Glomerular endothelial cell (primary cell): ENCODE measurements at places on chromosomes 13 and 19. TPM values are rescaled to one million over a fixed set of nuclear protein-coding genes. Genes with fewer than 3 reads are reported as not detected.

- no peak for DNase-seq
These were observed 735 bp downstream of the BRSK1 start for GRCh38 chr19:55284405-55285058.

DNA sequence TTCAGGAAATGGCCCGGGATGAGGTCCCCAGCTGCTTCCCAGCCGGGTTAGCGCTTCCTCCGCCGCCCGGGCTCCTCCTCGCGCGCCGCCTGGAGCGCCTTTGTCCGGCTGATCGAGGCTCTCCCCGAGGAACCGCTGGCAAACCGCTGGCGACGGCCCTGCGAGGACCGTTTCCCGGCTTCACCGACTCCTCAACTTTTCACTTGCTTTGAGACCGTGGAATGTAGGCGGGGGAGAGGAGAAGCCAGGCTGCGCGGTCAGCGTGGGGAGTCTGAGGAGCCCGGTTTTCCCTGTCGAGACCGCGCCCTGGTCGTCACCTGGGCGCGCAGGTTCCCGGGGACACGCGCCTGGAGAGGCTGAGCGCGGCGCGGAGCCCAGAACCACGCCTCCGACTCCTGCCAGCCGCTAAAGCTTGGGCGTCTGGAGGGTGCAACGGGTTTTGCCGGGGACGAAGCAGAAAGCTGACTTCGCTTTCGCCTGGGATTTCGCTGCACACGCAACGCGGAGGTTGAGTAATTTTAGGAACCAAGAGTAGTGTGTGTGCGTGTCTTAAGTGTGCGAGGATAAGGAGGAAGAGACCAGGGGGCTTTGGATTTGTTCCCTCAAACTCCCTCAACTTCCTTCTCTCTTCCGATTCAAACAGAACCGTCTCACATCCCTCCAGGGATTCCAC is 7.3 kb upstream of the DGKH start:
- no peak for DNase-seq

GRCh38 chr13:113044391-113045114 is 61.0 kb upstream of the F7 start:
- no peak for DNase-seq

- DNase-seq = no peak
These were observed 128.9 kb upstream of the VSTM2B start for GRCh38 chr19:29396925-29397324.

The ZNF766 gene
- 9.1 and 9.5 TPM in 2 replicates for total RNA-seq

DNA sequence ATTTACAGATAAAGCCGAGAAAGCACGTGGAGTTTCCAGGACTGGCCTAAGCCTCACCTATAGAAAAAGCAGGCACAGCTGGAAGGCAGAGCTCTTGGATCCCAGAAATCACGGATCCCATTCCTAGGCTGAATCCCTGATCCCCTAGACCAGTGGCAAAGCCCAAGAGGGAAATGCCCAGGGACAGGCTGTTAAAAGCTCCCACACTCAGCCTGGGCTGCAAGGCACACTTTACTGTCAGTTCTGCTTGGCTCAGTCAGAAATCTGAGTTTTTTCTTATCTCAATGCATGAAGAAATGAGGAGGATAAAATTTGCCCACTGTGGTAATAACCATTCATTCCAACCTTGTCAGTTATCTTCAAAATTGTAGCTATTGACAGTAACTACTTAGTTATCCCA is 8.0 kb upstream of the FUT2 start:
- DNase-seq = no peak

The ENOX1 gene
- total RNA-seq = 0.05 and 0.18 TPM in 2 replicates

The SPPL2B gene
- 32.5 and 58.5 TPM in 2 replicates for total RNA-seq

DNA sequence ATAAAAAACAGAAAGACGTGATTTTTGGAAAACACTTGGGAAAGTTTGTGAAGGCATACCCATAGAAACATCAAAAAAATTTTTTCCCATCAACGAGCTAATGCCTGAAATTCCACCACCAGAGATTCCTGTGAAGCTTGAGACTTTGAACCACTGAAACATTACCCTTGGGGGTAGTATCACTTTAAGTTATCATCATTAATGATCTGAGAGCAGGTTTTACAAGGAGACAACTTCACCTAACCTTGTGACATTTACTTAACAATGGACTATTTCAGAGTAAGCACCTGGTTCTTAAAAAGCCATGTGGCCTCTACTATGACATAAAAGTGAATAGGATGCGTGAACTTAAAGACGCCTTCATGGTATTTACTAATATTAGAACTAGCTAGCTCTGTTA is 51.9 kb downstream of the DOCK9 start:
- no peak for DNase-seq

DNA sequence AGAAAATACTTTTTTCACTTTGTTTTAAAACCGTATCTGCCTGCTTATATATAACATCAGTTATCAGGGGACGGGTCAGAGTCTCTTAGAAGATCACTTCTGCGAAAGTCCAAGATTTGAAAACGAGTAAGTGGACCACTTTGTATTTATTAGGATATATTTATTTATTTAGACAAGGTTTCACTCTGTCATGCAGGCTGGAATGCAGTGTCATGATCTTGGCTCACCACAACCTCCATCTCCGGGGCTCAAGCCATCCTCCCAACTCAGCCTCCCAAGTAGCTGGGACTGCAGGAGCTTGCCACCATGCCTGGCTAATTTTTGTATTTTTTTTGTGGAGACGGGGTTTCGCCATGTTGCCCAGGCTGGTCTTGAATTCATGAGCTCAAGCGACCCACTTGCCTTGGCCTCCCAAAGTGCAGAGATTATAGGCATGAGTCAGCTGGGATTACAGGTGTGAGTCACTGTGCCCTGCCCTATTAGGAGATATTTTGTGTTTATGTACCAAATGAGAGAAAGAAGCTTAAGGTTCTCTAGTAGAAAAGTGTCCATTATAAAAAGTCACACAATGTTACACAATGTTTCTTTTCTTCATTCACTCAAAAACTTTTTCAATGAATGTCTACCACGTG is 39.5 kb downstream of the RASL11A start:
- DNase-seq = no peak

DNA sequence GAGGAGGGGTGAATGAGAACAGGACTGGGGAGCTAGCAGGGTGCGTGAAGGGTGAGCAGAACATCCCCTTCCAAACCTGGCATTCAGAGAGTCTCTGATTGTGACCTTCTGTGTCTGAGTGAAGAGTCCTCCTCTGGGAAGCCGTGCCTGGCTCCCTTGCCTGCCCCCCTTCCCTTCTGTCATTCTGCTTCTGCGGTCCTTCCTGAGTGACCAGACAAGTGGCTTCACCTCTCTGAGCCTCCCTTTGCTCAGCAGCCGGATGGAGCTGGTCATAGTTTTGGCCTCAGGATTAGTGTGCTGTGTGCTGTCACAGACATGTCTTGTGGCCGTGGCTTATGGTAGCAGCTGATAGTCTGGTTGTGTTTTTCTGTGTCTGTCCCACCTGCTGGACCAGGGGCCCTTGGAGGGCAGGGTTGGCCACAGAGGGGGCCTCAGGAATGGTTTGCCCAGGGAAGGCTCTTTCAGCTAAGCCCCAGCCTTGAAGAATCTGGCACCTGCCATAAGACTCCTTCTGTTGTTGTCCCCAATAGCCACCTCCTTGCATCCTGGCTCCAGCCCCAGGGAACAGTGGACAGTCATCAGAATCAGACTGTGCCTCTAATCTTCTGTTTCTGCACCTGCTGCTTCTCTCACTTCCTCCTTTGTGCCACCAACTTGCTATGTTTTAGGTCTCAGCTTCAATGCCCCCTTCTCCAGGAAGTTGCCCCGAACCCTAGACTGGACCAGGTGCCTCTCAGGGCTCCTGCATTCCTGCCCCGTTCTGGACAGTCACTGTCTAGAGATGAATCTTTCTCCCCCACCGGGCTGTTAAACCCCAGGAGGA is 5.9 kb downstream of the CLPTM1 start:
- no peak for DNase-seq

- no peak for DNase-seq
These were observed 53.1 kb downstream of the FGF9 start for GRCh38 chr13:21723807-21724505.
